ENCODE measurements at places on chromosomes 16 and 17.

GRCh38 chr17:16818340-16818739 is 128.3 kb downstream of the CCDC144A start:
- DNase-seq, result no peak

DNA sequence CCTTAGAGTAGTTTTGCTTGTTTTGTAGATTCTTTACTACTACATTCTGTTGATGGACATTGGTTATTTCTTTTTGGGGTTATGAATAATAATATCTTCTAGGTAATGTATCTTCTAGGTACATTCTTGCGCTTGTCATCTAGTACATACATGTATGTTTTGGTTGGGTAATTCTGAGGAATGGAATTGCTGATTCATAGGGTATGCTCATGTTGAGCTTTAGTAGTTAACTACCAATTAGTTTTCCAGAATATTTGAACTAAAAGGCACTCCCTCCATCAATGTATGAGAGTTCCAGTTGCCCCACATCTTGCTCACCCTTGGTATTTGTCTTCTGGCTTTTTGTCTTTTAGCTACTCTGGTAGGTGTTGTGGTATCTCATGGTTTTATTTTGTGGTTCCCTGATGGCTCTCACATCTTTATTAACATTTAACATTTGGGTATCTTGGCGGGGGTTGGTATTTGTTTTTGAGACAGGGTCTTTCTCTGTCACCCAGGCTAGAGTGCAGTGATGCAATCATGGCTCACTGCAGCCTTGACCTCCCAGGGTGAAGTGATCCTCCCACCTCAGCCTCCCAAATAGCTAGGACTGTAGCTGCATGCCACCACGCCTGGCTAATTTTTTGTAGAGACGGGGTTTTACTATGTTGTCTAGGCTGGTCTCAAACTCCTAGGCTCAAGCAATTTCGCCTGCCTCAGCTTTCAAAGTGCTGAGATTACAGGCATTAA is 47.1 kb downstream of the SLC6A4 start:
- no peak for DNase-seq

- peak; percentile 43 for DNase-seq
Observed at GRCh38 chr16:79012671-79013434, 587.7 kb downstream of the MAF start.

GRCh38 chr16:11160676-11161115 is 95.3 kb downstream of the SOCS1 start:
- no peak for DNase-seq

- DNase-seq, result no peak
Observed at GRCh38 chr16:68105611-68106010, 20.4 kb downstream of the NFATC3 start.

DNA sequence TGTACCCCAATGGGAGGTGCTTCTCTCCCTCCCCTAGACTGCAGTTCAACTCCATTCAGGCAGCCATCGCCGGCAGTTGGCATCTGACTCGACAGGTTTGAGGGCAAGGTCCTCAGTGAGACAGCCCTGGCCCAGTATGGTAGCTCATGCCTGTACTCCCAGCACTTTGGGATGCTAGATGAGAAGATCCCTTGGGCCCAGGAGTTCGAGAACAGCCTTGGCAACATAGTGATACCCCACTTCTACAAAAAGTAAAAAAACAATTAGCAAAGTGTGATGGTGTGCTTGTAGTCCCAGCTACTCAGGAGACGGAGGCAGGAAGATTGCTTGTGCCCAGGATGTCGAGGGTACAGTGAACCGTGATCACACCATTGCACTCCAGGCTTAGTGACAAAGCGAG is 12.1 kb downstream of the VPS35L start:
- no peak for DNase-seq

GRCh38 chr17:68937890-68938514 is 17.2 kb downstream of the ABCA8 start:
- no peak for DNase-seq

- DNase-seq, result peak; percentile 42
Observed at GRCh38 chr17:55585629-55586028, 74.4 kb upstream of the SMIM36 start.

- no peak for DNase-seq
Observed at GRCh38 chr16:57070424-57070823, 22.0 kb upstream of the CPNE2 start.

- no peak for DNase-seq
Observed at GRCh38 chr16:9107025-9107970, 15.9 kb downstream of the HAPSTR1 start.

GRCh38 chr16:67672306-67672705 is 5.7 kb downstream of the C16orf86 start:
- no peak for DNase-seq

DNA sequence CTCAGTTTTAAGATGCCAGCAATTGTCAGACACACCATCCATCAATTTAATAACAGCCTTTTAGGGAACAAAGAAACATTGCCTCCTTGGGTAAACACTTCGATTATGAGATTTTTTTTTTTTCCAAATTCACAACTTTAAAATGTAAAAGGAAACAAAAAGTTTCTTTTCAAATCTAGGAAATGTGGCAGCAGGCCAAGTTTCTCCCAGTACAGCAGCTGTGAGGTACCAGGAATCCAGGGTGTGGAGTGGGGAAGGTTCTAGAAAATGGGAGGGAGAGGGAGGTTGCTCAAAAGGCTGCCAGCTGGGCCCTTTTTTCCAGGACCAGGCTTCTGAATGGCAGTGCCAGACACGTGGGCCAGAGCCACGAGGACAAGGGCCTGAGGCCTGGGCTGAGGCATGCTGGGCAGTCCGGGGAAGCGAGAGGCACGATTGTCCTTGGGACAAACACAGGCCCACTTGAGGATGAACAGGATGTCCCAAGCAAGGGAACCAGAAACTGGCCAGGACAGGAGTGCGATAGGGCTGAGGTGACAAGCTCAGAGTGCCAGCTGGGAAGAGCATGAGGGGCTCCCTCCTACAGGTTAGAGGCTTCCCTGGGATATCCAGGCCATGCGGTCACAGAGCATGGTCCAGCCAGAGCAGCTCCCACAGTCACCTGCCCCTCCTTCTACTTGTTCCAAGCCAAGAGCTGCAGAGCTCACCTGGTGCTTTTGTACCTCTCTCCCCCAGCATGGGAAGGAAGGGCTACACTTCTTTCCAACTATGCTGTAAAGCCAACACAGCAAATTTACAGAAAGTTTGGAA is 215.1 kb downstream of the KATNIP start:
- no peak for DNase-seq

DNA sequence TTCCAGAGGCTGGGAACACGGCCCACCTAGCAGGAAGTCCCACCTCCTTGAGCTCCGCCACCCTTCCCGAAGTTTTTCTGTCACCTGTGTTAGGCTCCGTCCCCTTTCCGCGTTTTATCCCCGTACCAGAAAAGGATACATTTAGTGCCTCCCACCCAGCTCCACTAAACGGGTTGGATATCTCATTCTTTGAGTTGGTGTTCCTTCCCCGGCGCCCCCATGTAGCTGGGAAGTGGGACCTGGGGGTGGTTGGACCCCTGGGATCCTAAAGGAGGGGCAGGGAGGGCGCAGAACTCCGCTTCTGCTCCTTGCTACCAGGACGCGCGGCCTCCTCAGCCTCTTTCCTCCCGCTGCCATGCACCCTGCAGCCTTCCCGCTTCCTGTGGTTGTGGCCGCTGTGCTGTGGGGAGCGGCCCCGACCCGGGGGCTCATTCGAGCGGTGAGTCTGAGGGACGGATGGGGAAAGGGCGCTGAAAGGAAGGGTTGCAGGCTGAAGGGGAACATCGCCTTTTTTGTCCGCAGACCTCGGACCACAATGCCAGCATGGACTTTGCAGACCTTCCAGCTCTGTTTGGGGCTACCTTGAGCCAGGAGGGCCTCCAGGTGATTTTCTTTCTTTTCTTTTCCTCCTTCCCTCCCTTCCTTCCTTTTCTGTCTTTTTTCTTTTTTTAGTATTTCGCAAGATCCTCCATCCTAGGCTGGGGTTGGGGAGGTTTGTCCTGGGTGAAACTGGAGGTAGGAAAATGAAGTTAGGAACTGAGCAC is 669 bp downstream of the RNF167 start:
- peak; percentile 16 for DNase-seq

DNA sequence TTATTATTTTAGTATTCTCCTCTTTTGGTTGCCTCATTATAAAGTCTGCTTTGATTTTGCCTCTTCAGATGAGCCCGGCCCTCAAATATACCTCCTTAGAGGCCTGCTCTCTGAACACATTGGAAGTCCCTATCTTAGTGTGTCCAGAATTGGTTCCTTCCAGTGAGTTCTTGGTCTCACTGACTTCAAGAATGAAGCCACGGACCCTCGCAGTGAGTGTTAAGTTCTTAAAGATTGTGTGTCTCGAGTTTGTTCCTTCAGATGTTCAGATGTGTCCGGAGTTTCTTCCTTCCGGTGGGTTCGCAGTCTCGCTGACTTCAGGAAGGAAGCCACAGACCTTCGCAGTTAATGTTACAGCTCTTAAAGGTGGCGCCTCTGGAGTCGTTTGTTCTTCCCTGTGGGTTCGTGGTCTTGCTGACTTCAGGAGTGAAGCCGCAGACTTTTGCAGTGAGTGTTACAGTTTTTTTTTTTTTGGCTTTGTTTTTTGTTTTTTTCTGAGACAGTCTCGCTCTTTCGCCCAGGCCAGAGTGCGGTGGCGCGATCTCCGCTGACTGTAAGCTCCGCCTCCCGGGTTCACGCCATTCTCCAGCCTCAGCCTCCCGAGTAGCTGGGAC is 45.8 kb upstream of the NOS2 start:
- no peak for DNase-seq

- no peak for DNase-seq
Observed at GRCh38 chr16:87012954-87013938, 303.9 kb downstream of the C16orf95 start.

GRCh38 chr17:40866838-40867237 is at the start of gene KRT12:
Gene KRT12, minus strand, starts transcription at chr17:40867223. Its CDS starts 37 bp downstream, at chr17:40867186.
- no peak for DNase-seq

DNA sequence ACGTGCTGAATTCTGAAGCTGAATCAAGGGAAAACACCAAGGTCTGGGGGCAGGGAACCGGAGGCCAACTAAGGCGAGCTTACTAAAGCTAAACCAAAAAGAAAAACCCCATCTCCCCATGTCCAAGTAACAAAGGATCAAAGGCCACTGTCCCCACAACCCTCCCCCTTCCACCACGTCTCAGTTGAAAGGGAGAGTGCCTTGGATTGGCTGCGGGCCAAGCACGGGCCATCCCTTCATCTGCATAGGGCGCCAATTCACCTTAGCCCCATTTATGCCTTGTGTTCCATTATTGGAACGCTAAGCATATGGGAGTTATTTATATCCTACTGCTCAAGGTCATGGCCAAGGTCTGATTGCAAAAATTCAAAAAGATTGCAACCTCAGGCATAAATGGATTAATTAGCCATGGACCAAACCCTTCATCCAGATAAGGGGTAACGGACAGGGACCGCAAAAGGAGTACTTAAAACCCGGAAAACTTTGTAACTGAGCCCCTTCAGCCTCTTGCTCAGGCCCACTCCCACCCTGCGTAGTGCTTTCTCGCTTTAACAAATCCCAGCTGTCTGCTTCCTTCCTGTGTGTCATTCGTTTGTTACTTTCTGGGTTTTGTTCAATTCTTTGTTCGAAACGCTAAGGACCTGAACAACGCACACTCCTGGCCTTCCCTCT is 740 bp upstream of the ATP6V0D1 start:
- peak; percentile 18 for DNase-seq

DNA sequence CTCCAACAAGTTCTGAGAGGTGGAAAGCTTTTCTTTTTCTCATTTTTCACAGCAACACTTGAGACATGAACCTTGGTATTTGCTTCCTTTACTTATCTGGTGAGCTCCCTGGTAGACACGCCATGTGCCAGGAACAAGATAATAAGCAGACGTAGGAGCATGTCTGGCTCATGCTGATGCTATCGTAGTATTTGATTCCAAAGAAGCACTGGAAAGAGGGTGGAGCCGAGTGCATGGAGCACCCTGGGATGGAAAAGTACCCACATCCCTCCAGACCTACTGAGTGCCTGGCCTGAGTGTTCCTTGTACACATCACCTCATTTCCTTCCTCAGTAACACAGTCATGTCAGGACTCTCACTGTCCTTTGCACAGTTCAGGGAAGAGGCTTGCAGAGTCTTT is 231.0 kb downstream of the CBLN1 start:
- no peak for DNase-seq

- DNase-seq, result no peak
Observed at GRCh38 chr17:63828936-63829335, 1.5 kb upstream of the FTSJ3 start.

GRCh38 chr17:14325618-14326167 is 24.8 kb downstream of the HS3ST3B1 start:
- no peak for DNase-seq

- peak; percentile 13 for DNase-seq
Observed at GRCh38 chr17:78583091-78583490, 5.9 kb upstream of the DNAH17 start.

DNA sequence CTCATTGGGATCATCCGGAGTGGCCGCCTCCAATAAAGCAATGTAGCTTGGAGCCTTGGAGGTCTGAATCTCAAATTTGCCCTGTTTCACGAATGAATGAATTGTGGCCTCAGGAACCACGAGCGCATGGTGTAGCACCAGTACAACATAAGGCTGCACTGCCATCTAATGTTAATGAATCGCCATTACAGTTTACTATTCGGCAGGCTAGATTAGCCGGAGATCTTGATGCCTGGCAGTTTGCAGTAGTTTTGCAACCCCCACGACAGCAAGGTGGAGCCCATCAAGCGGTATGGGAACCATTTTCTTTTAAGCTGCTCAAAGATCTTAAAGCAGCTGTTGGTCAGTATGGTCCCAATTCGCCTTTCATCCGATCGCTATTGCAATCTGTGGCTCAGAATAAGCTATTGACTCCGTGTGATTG is 18.8 kb downstream of the ALOX15B start:
- DNase-seq, result peak; percentile 80

GRCh38 chr16:74635303-74635702 is 28.4 kb upstream of the GLG1 start:
- DNase-seq, result no peak

DNA sequence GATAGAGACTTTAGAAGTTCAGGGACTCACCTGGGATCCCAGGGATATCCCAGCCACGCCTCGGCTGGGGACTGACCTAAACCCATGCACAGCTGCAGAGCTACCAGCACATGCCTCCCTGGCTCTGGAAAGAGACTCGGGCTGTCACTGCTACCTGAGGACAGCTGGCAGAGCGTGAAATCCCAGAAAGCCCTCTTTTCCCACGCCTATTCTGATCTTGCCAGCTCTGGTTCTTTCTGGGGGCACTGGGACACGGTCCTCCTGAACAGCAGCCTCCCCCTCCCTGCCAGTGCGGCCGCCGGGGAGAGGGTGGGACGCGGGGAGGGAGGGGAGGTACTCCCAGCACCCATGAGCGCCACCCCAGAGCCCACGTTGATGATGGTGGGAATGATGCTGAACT is 10.8 kb downstream of the P2RX5 start:
- DNase-seq, result no peak

GRCh38 chr17:65173284-65173793 is 36.2 kb downstream of the RGS9 start:
- DNase-seq, result peak; percentile 11

Measured in inflammatory macrophage (primary cell).